Activated T-cell treated with anti-CD3 and anti-CD28 coated beads, Interleukin-2, amount 50 U/mL, for 48 hours (primary cell): ENCODE measurements at places on chromosomes 4 and X.

DNA sequence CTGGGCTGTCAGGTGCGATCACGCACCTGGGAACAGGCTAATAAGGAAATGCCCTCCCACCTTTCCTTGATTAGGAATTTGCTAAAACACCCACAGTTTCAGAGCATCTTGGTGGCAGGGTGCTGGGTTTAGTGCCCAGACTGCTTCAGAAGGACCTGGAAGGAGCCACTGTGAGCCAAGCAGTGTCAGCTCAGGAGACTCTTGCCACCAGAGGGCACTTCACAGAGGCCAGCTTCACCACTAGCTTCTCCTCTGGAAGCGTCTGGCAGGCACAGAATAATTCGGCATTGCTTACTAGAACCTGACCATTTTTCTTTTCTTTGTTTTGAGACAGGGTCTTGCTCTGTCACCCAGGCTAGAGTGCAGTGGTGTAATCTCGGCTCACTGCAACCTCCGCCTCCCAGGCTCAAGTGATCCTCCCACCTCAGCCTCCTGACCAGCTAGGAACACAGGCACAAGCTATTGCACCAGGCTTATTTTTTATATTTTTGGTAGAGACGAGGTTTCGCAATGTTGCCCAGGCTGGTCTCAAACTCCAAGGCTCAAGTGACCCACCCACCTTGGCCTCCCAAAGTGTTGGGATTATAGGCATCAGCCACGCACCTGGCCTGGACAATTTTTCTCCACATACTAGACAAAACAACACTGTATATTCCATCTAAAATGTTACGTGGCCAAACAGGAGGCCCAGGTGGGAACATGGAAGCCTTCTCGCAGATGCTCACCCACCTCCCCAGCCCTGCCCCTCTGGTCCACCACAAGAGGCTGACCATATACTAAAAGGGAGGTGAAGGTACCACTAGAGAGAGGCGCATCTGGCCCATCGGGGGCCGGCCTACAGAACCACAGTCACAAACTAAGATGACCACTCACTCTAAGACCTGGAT lies 14.1 kb downstream of the NOP14 start:
- peak; percentile 46 for DNase-seq

- no peak for DNase-seq
These were observed 3.4 kb upstream of the ITGB1BP2 start for GRCh38 chrX:71298119-71298518.

DNA sequence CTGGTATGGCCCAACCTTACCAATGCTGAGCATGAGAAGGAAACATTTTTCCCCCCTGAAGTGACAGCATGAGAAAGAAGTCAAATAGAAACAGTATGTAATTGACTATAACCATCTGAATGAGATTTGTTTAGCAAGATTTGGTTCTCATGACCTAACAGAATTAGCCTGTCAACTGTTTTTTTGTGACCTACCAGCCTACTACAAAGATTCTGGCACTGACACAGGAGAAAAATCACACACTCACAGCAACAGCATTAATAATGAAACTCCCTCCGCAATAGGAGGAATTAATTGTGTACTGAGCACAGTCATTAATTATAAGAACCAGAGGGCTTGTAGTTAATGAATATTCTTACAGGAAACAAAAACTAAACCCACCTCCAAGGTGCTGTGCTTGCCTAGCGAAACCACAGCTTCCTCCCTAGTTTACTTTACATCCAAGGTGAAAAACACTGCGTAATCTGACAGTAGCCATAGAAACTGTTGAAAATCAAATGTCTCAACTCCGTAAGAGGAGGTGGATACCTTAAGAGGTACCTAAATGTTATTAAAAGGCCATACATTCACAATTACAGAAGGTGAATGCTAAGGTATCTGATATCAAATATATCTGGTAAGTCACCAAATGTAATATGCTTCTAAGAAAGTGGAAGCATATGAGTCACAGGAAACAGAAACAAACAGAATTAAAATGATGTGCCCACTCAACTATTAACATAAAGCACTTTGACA lies 34.9 kb downstream of the MMRN1 start:
- no peak for DNase-seq

GRCh38 chr4:43132010-43132582 lies 239.6 kb downstream of the GRXCR1 start:
- DNase-seq = peak; percentile 49
